ENCODE measurements at places on chromosomes 1 and 21.

GRCh38 chr1:24875257-24875656 is 54.8 kb downstream of the RUNX3 start:
- DNase-seq = no peak

DNA sequence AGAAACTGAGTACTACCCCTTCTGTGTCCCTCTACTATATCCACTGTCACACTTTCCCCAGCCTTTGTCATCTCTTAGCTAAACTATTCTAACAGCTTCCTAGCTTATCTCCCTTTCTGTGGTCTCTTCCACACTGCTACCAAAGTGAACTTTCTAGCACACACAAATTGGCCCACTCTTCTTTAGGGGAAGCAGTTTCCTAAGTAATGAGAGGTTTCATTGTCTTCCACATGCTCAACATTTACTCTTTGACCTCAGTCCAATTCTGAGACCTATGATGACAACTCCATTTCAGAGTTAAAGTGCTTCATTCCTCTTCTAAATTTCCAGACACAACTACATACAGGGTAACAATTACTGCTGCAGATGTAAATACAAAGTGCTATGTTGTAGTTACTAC is 32.9 kb downstream of the SCYL3 start:
- DNase-seq = no peak

GRCh38 chr1:47338249-47339077 is 4.9 kb downstream of the CMPK1 start:
- DNase-seq = no peak

- DNase-seq = no peak
Measured at GRCh38 chr1:211551638-211552460, 27.1 kb downstream of the SLC30A1 start.

GRCh38 chr1:34915521-34915920 is 13.9 kb downstream of the DLGAP3 start:
- no peak for DNase-seq

DNA sequence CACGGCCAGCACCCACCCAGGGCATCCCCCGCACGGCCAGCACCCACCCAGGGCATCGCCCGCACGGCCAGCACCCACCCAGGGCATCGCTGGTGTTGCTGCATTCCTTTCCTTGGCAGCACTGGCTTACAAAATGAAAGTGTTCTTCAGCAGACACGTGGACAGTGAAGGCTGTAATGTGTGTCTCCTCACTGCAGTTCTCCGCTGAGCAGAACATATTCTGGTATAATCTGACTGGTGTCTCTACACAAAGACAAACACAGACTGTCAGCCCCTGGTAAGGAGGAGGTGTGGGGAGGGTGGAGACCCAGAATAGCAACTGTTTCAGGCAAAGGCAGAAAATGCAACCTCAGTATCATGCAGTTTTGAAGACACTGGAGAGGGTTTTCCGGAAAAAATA is 7.3 kb downstream of the LYPD8 start:
- no peak for DNase-seq

- DNase-seq = no peak
Measured at GRCh38 chr1:226425431-226426031, 17.6 kb upstream of the PARP1 start.

Measured in DMS153 (cell line).